Kasumi-1 (cell line): ENCODE measurements at places on chromosomes 5 and 9.
A peak's percentile ranks its signal among the peaks of the same experiment; 100 is the strongest.

GRCh38 chr5:173973616-173973969, 15.4 kb upstream of the C5orf47 start:
- no peak for DNase-seq

DNA sequence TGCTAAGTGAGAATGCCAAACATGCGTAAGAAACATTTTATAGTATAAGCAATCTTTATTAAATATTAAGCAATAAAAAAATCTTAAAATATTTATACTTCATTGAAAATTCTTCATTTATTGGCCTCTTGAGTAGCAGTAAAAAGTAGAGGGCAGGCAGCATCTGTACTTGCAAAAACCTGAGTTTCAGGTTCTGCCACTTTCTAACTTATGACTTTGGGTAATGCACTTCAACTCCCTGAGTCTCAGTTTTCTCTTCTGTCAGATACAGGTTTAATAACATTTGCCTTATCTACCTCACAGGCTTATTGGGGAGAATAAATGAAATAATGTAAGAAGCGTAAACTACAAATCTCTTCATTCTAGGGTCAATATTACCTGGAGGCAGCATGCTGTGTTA, 19.8 kb upstream of the MCTP1 start:
- DNase-seq, result no peak

GRCh38 chr5:173673295-173674101, 57.0 kb upstream of the BOD1 start:
- no peak for DNase-seq

DNA sequence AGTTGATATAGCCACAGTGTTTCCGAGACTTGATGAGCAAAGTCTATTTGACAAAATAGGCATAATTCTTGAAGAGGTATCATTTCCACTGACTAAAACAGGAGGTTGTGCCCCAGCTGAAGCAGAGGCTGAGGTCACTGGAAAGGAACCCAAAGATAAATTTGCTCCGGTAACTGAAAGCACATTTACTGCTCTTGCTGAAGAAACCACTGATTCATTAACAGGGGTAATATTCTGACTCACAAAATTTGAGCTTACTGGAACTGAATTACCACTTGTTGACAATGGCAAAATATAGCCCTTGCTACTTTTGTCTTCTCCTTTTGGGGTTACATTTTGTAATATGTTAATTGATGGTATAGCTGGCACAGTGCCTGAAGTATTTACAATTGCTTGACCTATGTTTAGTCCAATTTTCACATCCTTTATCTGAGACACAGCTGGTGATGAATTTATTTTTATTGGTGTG, 30.2 kb downstream of the MLANA start:
- no peak for DNase-seq

DNA sequence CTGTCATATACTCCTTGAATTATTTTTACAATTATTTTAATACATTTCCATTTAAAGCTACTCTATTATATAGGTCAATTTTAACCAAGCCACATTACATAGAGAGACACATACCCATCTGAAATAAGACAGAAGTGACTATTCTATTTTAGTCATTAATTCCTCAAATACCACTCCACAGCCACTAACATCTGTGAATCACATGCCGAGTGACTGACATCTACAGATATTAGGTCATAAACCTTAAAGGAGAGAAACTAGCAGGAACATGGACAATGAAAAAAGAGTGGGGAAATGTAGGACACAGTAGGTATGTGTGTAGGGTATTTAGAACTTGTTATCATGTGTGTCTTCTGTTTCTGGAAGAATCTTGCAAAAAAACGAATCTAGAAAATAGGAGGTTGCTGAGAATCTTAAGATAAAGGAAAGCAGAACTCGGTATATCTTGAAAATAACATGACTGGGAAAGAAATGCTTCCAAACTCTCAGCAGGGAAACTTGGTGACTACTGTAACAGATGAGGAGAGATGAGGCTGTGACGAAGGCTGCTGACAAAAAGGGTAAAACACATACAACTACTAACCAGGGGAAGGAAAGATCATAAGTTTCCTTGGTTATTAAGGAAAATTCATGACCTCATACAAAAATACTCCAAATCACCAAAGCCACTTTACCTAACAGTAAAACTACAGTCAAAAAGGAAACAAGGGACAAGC, 84.6 kb downstream of the PLPP1 start:
- no peak for DNase-seq

DNA sequence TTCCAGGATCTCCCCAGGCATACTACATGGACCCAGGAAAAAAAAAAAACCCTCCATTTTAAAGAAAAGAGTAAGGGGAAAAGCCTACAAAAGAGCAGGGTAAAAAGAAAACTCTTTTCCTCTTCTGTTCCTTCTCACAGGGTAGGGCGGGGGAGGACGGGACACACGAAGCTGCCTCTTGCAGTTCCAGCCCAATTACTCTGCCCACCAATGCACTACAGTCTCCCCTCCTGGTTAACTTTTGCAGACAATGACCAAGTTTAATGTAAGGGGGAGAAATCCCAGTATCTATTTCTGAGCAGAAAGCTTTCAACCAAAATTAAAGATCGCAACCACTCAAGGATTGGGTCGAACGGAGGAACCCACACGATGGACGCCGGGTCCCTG, 1.3 kb downstream of the BRD3 start:
- peak; percentile 33 for DNase-seq

DNA sequence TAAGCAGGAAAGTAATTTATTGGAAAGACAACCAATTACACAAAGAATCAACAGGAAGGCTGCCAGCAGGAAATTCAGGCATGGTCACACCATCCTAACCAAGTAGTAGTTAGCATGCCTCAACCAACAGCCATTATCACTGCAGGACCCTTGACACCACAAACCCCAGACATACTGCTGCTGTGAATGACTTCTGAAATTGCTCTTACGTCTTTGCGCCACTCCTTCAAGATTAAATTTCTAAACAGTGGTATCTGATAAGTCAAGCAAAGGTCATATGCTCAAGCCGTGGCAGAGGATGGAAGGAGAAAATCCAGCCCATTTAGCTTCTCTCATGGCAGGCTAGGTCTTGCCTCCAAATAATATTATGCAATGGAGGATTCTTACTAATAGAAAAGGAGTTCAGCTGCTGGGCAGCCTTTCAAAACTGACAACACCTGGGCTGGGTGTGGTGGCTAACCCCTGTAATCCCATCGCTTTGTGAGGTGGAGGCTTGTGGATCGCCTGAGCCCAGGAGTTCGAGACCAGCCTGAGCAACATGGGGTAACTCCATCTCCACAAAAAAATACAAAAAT, 5.0 kb upstream of the PTGER4 start:
- DNase-seq, result no peak

DNA sequence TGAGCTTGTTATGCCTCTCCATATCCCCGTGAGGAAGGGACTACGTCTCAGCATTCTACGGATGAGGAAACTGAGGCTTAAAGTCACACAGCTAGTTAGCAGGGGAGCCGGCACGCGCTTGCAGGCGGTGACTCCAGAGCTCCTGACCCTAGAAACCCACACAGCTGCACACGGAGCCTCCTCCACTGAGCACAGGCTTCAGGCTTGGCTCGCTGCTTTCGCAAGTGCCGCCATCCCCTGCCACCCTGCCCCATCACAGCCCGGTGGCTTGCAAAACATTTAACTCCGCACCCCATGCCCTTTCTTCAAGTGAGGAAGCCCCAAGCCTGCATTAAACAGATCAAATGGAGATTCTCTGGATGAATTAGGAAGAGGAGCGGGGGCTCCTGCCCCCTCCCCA, 138.3 kb downstream of the HSD17B3 start:
- DNase-seq, result no peak

DNA sequence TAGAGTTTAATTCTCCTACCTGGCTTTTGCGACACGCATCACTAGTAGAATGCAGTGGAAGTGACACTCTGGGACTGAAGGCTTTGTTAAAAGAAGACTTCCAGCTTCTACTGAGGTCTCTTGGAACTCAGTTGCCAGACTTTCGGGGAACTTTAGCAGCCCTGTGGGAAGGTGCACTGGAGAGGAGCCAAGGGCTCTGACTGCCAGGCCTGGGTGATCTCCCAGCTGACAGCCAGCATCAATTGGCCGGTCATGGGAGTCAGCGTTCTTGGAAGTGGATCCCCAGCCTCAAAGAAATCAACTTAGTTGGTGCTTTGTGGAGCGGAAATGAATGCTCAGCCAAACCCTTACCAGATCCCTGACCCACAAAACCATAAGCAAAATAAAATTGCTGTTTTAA, 87.1 kb downstream of the OSTF1 start:
- no peak for DNase-seq

DNA sequence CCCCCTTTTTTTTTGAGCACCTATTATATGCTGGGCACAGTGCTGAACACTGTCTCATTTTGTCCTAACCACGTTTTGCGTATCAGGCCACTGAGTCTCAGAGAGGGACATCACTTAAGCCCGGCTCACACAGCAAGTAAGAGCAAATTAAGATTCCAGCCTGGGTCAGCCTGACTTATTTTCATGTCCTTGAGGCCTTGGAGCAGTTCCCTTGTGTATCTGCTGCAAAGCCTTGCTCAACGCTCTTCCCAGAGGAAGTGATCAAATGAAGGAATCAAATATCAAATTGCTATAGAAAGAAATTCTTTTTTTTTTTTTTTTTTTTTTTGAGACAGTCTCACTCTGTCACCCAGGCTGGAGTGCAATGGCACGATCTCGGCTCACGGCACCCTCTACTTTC, 30.7 kb downstream of the ERGIC1 start:
- DNase-seq, result no peak

- no peak for DNase-seq
Measured at GRCh38 chr9:78677326-78677725, 380.4 kb downstream of the PSAT1 start.

DNA sequence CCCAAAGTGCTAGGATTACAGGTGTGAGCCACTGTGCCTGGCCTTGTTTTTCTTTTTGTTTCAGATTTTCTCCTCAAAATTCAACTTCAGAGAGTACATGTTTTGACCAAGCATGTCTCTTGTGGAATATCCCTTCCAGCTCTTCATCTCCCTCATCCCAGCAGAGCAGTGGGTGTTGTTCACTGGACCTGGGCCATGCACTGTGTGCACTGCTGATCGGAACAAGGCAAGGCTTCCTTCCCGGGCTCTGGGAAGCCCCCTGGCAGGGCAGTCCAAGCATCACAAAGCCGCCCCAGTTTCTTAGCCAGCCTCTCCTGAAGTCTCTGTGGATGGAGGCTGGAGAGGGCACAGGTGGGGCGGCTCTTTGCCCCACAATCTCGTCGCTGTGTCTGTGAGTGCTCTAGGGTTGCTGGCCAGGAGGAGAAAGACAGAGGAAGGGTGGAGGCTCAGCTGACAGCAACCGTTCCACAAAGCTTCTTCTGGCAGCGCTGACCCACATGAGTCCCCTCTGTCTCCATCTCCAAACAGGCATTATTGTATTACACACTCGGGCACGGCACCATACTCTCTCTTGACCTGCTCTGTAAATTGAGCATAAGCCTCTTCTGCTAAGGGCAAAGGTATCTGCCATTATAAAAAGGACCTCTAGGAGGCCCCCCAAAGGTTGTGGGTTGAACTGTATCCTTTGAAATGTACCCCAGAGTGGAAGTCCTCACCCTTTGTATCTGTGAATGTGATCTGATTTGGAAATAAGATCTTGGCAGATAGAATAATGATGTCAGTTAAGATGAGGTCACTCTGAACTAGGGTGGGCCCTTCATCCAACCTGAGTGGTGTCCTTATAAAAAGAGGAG, 89.6 kb downstream of the TARS1 start:
- DNase-seq, result no peak

GRCh38 chr9:26789959-26790358, 102.6 kb downstream of the CAAP1 start:
- no peak for DNase-seq

GRCh38 chr9:123652416-123652815, 277.5 kb downstream of the DENND1A start:
- no peak for DNase-seq

- DNase-seq, result no peak
Measured at GRCh38 chr9:389159-389558, 174.5 kb downstream of the DOCK8 start.

- no peak for DNase-seq
Measured at GRCh38 chr5:54603372-54603771, 85.8 kb downstream of the SNX18 start.

- peak; percentile 79 for DNase-seq
Measured at GRCh38 chr5:10307206-10308148, at the start of gene CMBL. CMBL (minus strand) TSS chr5:10307902; CDS start chr5:10290762, 17,140 bp downstream.

- DNase-seq, result no peak
Measured at GRCh38 chr5:128349044-128349858, 188.8 kb downstream of the FBN2 start.

DNA sequence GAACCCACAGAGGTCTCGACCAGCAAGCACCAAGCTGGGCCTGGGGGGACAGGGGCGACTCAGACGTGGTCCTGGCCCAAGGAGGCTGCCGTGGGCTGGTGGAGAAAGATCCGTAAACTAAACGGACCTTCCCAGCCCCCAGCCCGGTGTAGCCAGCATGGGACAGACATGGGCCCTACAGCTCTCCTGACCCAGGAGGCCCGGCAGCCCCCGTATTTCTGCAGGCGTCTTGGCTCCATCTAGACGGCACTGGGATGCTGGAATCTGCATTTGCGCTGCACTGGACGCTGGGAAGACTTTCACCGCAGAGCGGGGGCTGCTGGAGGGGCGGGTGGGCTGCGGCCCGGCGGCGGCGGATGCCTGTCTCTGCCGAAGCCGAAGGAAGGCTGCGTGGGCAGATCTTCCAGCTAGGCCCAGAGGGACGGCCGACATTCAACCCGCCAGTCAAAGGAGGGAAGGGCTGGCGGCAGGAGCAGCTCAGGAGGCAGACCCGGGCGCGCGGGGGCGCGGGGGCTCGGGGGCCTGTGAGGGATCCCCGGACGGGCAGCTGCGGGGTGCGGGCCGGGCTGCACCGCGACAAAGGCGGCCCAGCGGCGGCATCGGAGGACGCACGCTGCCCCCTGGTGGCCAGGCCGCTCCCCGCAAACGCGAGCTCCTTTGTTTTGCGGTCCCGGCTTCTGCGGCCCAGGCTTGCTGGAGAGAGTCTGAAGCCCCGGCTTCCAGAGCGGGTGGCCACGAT, 266.2 kb downstream of the NSG2 start:
- DNase-seq, result peak; percentile 48

GRCh38 chr5:180720486-180720885, 19.4 kb downstream of the OR2Y1 start:
- DNase-seq, result no peak

GRCh38 chr5:39223565-39224156, 4.3 kb upstream of the FYB1 start:
- DNase-seq, result no peak

- DNase-seq, result no peak
Measured at GRCh38 chr5:147411359-147412319, 98.2 kb downstream of the DPYSL3 start.

- DNase-seq, result no peak
Measured at GRCh38 chr5:176673651-176674583, 26.6 kb downstream of the TSPAN17 start.

DNA sequence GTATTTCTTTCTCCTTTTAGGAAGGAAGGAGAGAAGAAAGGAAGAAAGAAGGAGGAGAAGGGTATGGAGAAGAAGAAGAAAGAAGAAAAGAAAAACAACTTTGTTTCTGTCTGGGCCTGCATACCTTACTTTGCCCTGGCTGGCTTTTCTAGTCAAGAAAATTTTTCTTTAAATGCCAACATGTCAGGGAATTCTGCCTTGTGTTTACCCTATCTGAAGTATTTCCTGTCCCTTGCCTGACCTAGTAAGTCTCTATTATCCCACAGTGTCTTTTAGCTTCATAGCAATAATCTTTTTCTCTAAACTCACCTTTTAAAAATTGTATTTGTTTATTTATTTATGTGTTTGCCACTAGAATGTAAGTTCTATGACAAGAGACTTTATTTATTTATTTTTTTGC, 1864.1 kb downstream of the EFNA5 start:
- DNase-seq, result no peak
